ENCODE measurements at places on chromosomes 12 and 14. TPM values are rescaled to one million over a fixed set of nuclear protein-coding genes. Genes with fewer than 3 reads are reported as not detected.

DNA sequence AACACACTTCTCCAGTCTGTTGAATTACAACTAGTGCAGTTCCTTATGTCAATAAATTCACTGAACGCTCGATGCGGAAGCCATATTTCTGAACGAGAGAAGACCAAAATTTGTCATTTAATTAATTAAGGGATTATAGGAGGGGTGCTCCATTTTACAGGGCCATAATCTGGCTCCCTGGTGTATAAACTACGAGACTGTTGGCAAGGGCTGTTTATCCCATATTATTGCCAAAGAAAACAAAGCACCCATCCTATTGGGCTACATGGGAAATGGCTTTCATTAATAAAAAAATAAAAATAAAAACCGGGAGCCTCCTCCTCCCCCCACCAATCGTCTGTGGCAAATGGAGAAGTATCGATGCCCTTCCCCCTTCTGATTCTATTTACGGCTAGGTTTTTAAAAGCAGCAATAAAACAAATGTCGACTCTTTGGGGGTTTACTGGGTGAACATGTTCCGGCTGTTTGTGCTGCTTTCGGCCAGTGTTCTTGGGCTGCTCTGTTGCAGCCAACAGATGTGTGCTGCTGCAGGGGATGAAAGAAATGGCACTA lies 24.8 kb downstream of the ATF7 start:
- no peak for DNase-seq

Gene TNFAIP2
- 11.5 TPM for total RNA-seq

Gene ABCC9
- total RNA-seq = 41.8 TPM

Gene SERPINA10
- 0.06 TPM for total RNA-seq

Gene TEX52
- total RNA-seq = not detected

Gene TAS2R10
- total RNA-seq = 4.5 TPM
